ENCODE measurements at places on chromosomes 6 and 20. TPM values are rescaled to one million over a fixed set of nuclear protein-coding genes. Genes with fewer than 3 reads are reported as not detected.

- H3K27ac ChIP-seq, result no peak overlapping the region
- H3K4me3 ChIP-seq, result no peak overlapping the region
- peaks cover 6% of the 10 kb centered on the region for H3K4me1 ChIP-seq
Measured at GRCh38 chr20:25220810-25221591, 25.5 kb downstream of the ENTPD6 start.

- DNase-seq, result no peak
- no peaks in the 10 kb centered on the region for H3K27me3 ChIP-seq
- no peak overlapping the region for H3K4me3 ChIP-seq
- no peaks in the 10 kb centered on the region for H3K4me1 ChIP-seq
- H3K36me3 ChIP-seq, result no peaks in the 10 kb centered on the region
- H3K27ac ChIP-seq, result no peak overlapping the region
Measured at GRCh38 chr6:155638200-155638599, 182.6 kb upstream of the NOX3 start.

GRCh38 chr6:27957516-27957915 is 475 bp downstream of the OR2B6 start:
- H3K4me3 ChIP-seq, result no peak overlapping the region
- no peak for DNase-seq
- no peaks in the 10 kb centered on the region for H3K36me3 ChIP-seq

WRNIP1 gene
- total RNA-seq, result 32.8 TPM

DNA sequence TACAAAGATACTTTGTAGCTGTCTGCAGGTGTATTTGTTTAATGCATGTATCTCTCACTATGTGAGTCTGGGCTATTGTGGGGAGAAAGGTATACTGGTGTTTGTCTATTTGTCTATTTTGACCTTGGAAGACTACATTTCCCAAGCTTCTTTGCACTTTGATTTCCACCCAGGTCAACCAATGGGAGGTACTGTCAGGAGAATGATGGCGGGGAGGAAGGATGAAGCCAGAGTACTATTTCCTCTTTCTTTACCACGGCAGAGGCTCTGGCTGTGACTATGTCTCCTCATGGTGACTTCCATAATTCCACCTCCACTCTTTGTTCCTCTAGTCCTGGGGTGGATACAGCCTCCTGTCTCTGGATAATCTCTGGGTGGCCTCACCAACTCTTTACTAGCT is 23.1 kb downstream of the LBP start:
- no peaks in the 10 kb centered on the region for H3K4me1 ChIP-seq
- H3K27me3 ChIP-seq, result peaks cover 2% of the 10 kb centered on the region
- no peak overlapping the region for H3K27ac ChIP-seq
- H3K36me3 ChIP-seq, result no peaks in the 10 kb centered on the region
- DNase-seq, result no peak

LAMA2 gene
- total RNA-seq, result 0.48 TPM
